ENCODE measurements at places on chromosomes 6 and 20.

DNA sequence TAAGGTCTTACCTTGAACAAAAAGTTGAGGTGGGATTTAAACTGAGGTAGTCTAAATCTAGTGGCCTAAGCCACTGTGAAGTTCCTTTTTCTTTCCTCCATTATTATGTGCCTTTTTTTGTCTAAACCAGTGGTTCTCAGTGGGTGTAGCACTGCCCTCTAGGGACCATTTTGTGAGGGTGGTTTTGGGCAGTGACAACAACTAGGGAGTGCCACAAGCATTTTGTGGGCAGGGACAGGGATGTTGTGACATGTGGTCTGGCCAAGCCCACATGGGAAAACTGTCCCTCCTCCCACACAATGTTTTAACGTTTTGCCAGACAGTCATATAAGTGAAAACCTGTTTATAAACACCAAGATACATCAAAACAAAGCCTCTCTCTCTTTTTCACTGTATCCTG lies 899.4 kb upstream of the FLRT3 start:
- DNase-seq: no peak

- DNase-seq: no peak
Measured at GRCh38 chr6:116386581-116387299, 16.0 kb downstream of the DSE start.

DNA sequence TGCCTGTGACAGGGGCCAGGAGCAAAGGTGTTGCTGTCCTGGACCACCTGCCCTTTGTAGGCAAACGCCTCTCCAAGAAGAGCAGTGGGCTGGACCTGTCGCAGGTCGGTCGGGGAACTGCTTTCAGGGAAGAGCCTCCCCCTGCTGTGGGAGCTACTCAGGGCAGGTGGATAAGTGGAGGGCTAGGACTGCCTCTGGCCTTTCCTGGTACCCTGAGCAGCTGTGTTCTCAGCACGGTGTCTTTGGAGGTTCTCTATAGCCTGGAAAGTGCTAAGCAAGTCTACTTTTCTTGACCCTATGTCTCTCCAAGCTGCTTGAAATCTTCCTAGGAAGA lies 35.0 kb downstream of the BPIFB1 start:
- DNase-seq: no peak

DNA sequence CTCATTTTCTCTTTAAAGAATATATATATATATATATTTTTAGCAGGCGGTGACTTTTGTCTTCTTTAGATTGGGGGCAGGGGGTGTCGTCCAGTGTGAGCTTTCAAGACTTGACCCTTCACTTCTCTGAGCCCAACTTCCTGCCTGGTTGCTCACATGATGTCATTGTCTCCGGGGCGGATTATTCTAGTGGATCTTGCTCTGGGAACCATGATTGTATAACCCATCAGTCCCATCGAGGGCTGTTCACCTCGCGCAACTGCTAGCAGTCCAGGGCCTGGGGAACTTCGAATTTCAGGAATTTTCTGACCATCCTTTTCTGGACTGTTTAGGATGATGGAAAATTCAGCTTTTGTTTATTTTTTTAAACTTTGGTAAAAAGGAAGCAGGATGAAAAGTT lies 1.0 kb downstream of the IGF2R start:
- no peak for DNase-seq

GRCh38 chr6:39079197-39080125 lies 30.9 kb downstream of the GLP1R start:
- DNase-seq: no peak

DNA sequence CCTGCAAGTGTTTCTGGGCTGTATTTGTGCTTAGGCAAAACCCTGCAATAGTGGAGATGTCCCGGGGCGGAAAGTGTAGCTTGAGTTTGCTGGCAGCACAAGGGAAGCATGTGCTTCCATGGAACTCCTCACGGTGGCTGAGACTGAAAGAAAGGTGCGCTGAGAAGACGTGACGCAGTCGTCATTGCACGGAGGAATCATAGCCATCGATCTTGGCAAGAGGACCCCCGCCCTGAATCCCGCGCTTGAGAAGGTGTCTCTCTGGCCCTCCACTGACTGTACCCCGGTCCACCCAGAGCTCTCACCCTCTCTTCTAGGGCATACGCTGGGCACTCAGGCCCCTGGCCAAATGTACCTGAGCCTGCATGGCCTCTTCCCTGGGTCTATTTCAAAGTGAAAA lies 1081.8 kb upstream of the DEFB115 start:
- DNase-seq: no peak

Measured in left forelimb (tissue), 1 donor.